ENCODE measurements at places on chromosomes 16 and 17. TPM values are rescaled to one million over a fixed set of nuclear protein-coding genes. Genes with fewer than 3 reads are reported as not detected.

- DNase-seq: no peak
Observed at GRCh38 chr17:66654764-66655163, 180.2 kb upstream of the CACNG5 start.

DNA sequence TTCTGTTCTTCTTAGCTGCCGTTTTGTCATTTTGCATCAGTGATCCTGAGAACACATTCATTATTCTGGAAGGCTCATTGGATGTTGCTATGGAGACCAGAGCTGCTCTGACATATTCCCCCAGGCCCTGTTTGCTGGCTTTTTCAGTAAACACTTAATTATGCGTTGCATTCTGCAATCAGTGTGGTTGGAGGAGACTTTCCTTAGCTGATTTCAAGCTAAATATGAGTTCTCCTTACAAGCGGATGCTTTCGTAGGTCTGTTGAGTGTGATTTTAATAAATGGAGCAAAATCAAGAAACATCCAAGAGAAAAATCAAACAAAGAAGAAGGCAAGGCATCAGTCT lies 38.2 kb upstream of the NUDT7 start:
- no peak for DNase-seq

DNA sequence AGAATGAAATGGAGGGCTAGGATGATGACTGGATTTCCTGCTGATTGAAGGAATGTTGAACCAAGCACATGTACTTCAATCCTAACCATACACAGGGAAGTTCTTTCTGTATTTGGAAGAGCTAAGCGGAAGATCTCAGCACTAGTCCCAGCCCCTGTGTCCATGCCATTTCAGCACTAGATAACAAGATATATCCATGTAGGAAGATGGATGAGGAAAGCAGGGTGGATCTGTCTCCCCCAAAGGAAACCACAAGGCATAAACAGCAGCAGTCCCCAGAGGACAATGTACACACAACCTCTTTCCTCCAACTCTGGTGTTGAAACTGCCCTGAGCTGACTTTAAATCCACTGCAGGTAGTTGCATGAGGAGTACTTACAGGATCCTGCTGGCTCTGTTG lies 75.1 kb downstream of the GRIN2A start:
- DNase-seq: no peak

DNA sequence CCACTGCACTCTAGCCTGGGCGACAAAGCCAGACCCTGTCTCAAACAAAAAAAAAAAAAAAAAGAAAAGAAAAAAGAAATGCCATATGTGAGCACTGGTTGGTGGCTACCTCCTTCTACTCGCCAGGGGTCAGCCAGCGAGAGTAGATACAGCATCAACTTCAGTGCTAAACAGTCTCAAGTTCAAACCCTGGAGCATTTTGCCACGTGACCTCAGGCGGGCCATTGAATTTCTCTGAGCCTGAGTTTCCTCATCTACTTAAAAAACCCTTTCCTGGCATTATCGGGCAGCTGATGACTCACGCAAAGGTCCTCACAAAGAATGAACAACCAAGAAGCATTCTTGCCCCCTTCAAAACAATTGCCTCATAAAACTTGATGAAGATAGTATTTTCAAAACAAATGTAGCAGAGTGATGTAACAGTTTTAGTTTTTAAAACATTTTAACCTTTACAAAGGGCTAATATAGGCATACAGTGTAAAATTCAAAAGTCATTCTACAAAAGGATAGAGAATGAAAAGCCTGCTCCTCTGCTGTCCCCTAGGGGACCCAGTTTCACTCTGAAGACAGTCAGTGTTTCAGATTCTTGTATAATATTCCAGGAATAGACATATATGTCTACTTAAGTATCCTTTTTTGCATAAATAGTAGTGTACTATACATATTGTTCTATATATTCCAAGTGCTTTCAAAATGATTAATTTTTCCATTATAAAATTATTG lies 28.4 kb downstream of the DNAH2 start:
- peak; percentile 49 for DNase-seq

The OR3A3 gene
- total RNA-seq: not detected
